ENCODE measurements at places on chromosomes 5 and 9.
A peak's percentile ranks its signal among the peaks of the same experiment; 100 is the strongest.

DNA sequence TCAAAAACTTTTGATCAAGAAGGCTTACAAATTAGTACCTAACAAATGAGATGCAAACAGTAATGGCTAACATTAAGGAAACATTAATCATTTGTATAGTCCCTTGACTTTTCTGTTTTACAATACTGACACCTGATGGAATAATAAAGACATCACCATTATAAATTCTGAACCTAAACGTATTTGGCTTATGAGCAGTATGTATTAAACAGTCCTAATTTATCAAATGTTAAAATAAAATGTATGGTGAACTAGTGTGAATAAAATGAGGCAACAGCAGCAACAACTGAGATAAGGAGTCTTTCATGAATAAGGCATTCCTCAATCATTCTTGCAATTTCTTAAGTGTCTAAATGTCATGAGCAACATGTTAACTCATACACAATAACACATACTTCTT, 6.0 kb downstream of the PUM3 start:
- DNase-seq = no peak

DNA sequence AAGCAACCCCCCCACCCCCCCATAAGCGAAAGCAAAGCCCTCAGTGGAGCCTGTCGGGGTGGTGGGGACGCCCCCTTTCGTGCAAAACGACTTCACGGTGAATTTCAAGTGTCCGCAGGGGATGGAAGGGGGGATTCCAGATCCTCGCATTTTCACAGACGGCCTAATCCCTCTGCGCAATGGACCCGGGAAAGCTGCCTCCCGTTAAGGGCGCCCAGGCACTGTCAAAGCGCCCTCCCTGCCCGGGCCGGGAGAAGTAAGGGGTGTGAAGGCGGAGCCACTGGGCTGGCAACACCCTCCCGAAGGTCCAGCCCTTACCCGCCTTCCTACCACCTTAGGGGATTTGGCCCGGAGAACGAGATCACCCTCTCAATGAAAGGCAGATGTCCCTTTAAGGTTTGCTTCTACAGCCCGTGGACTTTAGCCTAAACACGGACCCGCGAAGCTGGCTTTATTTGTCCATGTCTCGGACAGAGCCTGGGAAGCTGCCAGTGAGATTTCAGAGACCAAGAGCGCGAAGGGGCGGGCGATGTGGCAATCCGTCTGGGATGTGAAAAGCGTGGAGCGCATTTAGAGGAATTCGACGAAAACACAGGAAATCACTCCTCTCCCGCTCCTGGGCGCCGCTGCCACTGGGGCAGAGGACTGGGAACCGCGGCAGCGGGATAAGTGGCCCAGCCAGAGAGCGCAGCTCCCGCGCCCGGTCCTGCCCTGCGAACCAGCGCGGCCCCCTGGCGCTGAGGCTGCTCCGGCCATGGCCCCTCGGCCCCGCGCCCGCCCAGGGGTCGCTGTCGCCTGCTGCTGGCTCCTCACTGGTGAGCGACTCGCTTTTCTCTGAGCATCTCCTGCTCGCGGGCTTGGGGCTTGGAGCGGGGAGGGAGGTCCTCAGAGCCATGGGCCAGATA, at the start of the genes ITGA1 and PELO:
TSS of gene ITGA1 (plus strand) at position 317 of the 905 bp plus-strand sequence. CDS start at position 755, 438 bp downstream.
TSS of gene PELO (plus strand) at position 317 of the 905 bp plus-strand sequence. CDS start 12,479 bp downstream, outside the sequence.
- peak; percentile 23 for DNase-seq

DNA sequence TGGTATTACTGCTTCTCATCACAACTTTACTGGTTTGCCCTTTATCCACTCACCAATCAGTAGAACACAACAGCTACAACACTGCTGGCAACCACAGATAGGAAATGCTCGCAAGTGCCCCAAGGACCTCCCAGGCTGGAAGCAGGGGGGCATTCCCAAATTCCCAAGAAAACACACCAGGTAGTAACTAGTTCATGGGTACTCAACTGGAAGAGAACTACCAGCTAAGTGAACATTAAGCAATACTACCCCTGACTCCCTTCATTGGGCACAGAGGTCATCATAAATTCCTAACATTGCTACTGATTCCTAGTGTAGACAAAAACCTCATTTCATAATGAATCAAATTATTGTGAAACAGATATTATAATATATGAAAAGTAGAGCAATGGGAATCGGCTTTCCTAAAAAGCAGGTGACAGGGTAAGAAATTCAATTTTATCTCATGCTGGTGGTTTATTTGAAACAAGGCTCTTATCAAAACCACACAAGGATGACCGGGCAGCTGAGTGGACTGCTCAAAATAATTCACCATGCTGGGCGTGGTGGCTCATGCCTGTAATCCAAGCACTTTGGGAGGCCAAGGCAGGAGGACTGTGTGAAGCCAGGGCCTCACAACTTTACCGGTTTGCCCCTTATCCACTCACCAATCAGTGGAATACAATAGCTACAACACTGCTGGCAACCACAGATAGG, 81.6 kb downstream of the TLE1 start:
- no peak for DNase-seq

DNA sequence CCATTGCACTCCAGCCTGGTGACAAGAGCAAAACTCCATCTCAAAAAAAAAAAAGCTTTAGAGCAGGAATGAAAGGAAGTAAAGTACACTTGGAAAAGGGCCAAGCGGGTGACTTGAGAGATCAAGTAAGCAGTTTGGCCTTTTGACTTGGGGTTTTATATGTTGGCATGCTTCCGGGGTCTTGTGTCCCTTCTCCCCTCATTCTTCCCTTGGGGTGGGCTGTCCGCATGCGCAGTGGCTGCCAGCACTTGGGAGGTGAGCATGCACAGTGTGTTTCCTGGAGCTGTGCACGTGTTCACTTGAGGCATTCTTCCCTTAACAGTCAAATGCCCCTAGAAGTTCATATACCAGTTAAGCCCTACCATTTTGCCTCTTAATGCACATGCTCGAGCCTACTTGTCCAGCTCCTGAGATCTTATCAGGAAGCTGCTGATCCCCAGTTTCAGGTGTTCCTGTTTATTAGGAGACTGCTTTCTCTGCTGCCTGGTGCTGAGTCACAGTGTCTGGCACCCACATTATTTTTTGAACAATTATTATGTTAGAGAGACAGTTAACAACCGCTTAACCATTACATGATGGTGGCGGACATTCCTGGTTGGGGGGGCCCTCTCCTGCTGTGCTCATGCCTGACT, 32.6 kb upstream of the PRRC2B start:
- DNase-seq = no peak

DNA sequence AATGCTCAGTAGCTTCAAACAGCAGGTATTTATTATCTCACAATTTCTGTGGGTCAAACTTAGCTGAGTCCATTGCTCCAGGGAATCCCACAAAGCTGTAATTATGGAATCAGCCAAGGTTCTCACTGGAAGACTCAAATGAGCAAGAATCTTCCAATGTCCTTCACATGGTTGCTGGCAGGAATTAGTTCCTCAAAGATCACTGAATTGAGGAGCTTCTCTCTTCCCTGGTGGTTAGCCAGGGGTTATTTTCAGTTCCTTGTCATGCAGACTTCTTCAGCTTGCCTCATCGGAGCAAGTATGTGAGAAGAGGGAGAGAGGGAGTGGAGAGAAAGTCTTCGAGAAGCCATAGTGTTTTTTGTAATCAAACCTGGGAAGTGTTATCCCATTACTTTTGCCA, 2331.9 kb downstream of the MAT2B start:
- no peak for DNase-seq

DNA sequence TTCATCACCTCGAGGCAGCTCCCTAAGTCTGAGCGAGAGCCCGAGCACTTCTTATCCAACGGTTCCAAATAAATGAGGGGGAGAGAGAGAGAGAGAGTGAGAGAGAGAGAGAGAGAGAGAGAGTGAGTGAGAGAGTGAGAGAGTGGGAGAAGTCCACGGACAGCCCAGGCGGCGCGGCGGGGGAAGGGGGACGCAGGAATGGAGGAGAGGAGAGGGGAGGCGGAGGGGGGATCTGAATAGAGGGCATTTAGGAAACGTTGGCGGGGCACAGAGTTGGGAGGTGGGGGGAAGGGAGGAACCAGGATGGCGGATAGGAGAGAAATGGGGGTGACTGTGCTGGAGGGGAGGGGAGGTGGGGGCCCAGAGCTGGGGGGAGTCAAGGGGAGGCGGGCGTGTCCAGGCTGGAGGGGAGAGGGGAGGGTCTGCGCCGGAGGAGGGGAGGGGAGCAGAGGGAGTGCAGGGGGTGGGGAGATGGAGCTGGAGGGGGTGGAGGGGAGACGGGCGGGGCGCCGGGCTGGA, 398 bp upstream of the BASP1 start:
- no peak for DNase-seq

GRCh38 chr9:96505316-96505991, 55.5 kb downstream of the HABP4 start:
- no peak for DNase-seq

DNA sequence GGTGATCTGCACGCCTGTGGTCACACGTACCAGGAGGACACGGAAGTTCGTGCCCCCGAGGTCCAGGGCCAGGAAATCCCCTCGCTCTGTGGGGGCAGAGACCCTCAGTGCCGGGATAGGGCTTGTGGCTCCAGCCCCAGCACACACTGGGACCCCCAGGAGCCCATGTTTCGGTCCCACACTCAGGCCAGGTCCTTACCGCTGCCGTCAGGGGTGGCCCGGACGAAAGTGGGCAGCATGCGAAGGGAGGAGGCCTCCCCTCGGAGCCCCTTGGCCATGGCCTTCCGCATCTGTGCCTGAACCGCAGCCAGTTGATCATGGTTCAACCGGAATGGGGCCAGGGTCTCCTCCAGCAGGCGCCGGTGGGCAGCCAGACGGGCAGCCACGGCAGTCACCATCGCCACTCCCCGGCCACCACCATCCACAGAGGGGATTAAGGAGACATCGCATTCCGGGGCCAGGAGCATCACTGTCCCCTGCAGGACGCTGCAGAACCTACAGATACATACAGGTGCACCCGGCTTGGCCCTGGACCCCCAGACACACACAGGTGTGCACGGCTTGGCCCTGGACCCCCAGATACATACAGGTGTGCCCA, 11.8 kb downstream of the HK3 start:
- DNase-seq = no peak

- no peak for DNase-seq
These were observed 365.1 kb upstream of the TRPC7 start for GRCh38 chr5:136730426-136730825.
